ENCODE measurements at places on chromosomes 11 and 22.

GRCh38 chr11:113121746-113122145, 160.5 kb downstream of the NCAM1 start:
- no peak for DNase-seq

- DNase-seq: no peak
These were observed 7.2 kb downstream of the LTO1 start for GRCh38 chr11:69667619-69668604.

- DNase-seq: no peak
These were observed 30.4 kb downstream of the LDHAL6A start for GRCh38 chr11:18485913-18486528.

GRCh38 chr11:69497221-69497787, 15.8 kb downstream of the LINC01488 start:
- DNase-seq: no peak

DNA sequence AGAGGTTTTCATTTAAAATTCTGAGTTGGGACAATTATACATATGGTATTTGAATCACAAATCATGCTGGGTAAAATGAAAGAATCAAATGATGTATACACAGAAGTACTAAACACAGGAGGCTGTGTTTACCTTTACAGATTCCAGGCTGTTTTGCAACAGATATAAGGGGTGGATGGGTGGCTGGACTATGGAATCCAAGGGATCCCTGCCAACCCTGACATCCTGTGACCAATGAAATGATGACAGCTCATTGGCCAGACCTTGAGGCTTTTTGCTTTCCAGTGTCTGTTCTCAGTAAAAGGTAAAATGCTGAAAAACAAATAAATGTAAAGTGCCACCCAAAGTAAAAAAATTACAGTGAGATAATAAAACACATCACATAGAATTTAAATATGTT, 3.3 kb upstream of the DDI1 start:
- DNase-seq: no peak

DNA sequence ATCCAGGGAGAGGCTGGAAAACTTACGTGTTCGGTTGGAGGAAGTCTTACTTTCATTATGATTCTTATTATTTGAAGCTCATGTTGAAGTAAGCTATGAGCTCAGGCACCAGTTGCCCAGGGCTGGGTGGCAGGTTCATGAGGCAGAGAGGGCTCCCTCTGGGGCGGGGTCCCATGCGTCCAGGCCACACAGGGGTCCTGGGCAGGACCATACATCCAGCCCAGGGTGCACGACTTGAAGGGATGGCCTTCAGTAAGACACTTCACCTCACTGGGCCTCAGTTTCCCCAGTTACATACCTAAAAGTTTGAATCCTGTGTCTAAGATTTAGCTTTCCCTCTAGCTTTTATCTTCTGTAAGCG, 107.3 kb upstream of the B3GAT1 start:
- no peak for DNase-seq

GRCh38 chr11:66429983-66430602, 8.6 kb downstream of the MRPL11 start:
- DNase-seq: no peak

All from esophagus squamous epithelium (tissue), 5 donors.